ENCODE measurements at places on chromosomes 3 and 15.

GRCh38 chr3:109284071-109284470 is 32.2 kb downstream of the DPPA2 start:
- DNase-seq, result no peak

- no peak for DNase-seq
Measured at GRCh38 chr3:145294572-145294971, 866.4 kb downstream of the PLOD2 start.

GRCh38 chr15:48929661-48930060 is 34.1 kb downstream of the SHC4 start:
- no peak for DNase-seq

GRCh38 chr15:94480289-94480834 is 249.0 kb downstream of the MCTP2 start:
- peak; percentile 45 for DNase-seq

DNA sequence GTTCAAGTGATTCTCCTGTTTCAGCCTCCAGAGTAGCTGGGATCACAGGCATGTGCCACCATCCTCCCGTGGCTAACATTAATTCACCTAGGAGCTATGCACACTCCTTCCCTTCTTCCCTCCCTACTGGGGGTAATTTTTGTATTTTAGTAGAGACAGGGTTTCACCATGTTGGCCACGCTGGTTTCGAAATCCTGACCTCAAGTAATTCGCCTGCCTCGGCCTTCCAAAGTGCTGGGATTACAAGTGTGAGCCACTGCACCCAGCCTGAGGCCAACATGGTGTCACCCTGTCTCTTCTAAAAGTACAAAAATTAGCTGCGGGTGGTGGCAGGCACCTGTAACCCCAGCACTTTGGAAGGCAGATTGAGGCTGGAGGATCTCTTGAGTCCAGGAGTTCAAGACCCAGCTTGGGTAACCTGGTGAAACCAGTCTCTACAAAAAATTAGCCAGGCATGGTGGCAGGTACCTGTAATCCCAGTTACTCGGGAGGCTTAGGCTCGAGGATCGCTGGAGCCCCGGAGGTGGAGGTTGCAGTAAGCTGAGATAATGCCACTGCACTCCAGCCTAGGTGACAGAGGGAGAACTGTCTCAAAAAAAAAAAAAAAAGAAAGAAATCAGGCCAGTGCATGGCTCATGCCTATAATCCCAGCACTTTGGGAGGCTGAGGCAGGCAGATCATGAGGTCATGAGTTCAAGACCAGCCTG is 6.1 kb downstream of the RNU5B-1 start:
- DNase-seq, result peak; percentile 64

Measured in amniotic epithelial cell (primary cell).